ENCODE measurements at places on chromosomes 12 and 14. TPM values are rescaled to one million over a fixed set of nuclear protein-coding genes. Genes with fewer than 3 reads are reported as not detected.

The TAS2R31 gene
- 0.16 TPM for polyA plus RNA-seq

The KCNJ8 gene
- 2.8 TPM for polyA plus RNA-seq

The KRT3 gene
- 2.4 TPM for polyA plus RNA-seq

The HOXC11 gene
- not detected for polyA plus RNA-seq

The CRACR2A gene
- polyA plus RNA-seq = 0.57 TPM

The SLC10A1 gene
- polyA plus RNA-seq = not detected

The DRAM1 gene
- 2.8 TPM for polyA plus RNA-seq

The IRAK3 gene
- polyA plus RNA-seq = 0.73 TPM

The AHNAK2 gene
- polyA plus RNA-seq = 67.4 TPM

The SIX1 gene
- not detected for polyA plus RNA-seq

The POTEG gene
- polyA plus RNA-seq = not detected

The CKAP4 gene
- polyA plus RNA-seq = 54.8 TPM

The TMEM229B gene
- polyA plus RNA-seq = 0.26 TPM

The MYF6 gene
- not detected for polyA plus RNA-seq

The CMKLR1 gene
- polyA plus RNA-seq = 0.24 TPM

The CD163 gene
- 3.7 TPM for polyA plus RNA-seq

The PPFIA2 gene
- polyA plus RNA-seq = 0.10 TPM

The AQP6 gene
- polyA plus RNA-seq = 0.08 TPM

The SRRM4 gene
- under 0.01 TPM for polyA plus RNA-seq

The SART3 gene
- 10.8 TPM for polyA plus RNA-seq

The ADAMTS20 gene
- polyA plus RNA-seq = not detected

The OAS1 gene
- 58.6 TPM for polyA plus RNA-seq

The ENO2 gene
- polyA plus RNA-seq = 9.0 TPM

The ANKS1B gene
- polyA plus RNA-seq = 1.0 TPM

The C1QL4 gene
- polyA plus RNA-seq = not detected

The C12orf54 gene
- 5.8 TPM for polyA plus RNA-seq

The TAC3 gene
- 0.16 TPM for polyA plus RNA-seq

The FERMT2 gene
- polyA plus RNA-seq = 6.5 TPM

The IL26 gene
- not detected for polyA plus RNA-seq

The GPR132 gene
- polyA plus RNA-seq = 0.42 TPM

The ADGRD1 gene
- polyA plus RNA-seq = 2.9 TPM

The CAPZA3 gene
- polyA plus RNA-seq = 0.06 TPM

The CELA1 gene
- not detected for polyA plus RNA-seq

The PLEKHD1 gene
- 0.05 TPM for polyA plus RNA-seq

The SYNE3 gene
- polyA plus RNA-seq = 0.73 TPM

The OR6C65 gene
- not detected for polyA plus RNA-seq

All from esophagus (tissue), 2 donors.